Activated naive CD8-positive, alpha-beta T cell treated with anti-CD3 and anti-CD28 coated beads, Interleukin-2, amount 10 ng/mL, durations not matched to agents 7 days and 5 days (primary cell): ENCODE measurements at places on chromosomes 11 and 22.

GRCh38 chr22:22849640-22850610 is 37.7 kb upstream of the IGLL5 start:
- no peak for DNase-seq

- DNase-seq = no peak
These were observed 2.0 kb downstream of the CREB3L1 start for GRCh38 chr11:46279126-46280099.

DNA sequence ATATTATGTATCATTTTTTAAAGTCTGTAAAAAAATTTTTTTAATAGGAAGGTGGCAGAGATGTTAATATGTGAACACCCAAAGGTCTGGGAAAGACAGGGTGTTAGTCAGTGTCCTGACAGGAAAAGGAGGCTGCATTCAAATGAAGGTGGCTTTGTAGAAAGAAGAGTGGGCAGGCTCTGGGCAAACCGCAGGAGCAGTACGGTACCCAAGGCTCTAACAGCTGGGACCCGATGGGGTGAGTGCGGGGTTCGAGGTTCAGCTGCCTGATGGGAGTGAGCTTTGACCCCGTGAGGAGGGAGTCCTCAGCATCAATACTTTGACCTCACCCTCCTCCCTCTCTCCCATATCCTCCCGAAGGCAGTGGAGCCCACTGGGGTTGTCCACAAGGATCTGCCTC is 142.5 kb downstream of the C11orf91 start:
- DNase-seq = no peak

- no peak for DNase-seq
These were observed 1.2 kb upstream of the SLN start for GRCh38 chr11:107713009-107713408.

DNA sequence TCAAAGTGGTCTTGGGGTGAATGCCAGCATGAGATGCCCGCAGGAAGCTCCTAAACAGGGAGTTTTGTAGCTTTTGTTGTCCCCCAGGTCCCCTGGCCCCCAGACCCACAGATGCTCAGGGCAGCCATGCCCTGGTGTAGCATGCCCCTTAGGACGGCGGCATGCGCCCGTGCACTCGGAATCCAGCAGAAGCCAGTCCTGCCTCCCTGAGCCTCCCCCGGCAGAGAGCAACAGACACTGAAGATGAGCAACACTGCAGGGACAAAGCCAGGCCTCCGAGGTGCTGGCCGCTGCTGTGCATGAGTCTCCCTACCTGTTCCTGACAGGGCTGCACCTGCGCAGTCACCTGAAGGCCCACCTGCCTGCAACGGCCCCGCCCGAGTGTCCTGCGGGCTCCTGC is 59.1 kb downstream of the TRMU start:
- DNase-seq = no peak

DNA sequence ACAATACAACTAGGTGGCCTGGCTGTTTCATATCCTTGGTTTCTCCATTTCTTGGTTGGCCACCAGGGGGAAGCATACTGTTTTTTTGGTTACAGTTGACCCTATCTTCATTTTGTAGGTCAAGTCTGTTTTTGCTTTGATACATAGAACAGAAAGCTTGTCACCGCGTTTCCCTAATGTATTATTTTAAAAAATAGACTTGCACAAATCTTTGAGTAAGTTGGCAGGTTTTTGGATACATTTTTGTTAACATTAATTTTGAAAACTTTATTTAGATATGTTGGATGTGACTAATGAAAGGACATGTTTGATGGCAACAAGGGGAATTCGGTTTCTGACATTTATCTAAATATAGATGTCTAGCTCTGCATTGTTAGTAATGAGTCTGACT is 3.0 kb downstream of the NCR3LG1 start:
- DNase-seq = no peak

DNA sequence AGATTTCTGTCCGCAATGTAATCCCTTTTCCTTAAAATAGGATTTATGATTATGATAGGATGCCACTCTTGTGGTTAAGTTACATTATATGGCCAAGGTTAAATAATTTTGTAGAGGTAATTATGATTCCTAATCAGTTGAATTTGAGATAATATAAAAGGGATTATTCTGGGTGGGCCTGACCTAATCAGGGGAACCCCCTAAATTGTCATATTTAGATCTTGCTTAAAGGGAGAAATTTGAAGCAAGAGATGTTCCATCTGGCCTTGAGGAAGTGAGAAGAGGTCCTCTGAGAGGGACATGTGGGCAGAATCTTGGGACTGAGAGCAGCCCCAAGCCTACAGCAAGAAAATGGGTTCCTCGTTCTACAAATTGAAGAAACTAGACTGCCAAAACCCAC is 1550.1 kb upstream of the TENM4 start:
- DNase-seq = no peak

DNA sequence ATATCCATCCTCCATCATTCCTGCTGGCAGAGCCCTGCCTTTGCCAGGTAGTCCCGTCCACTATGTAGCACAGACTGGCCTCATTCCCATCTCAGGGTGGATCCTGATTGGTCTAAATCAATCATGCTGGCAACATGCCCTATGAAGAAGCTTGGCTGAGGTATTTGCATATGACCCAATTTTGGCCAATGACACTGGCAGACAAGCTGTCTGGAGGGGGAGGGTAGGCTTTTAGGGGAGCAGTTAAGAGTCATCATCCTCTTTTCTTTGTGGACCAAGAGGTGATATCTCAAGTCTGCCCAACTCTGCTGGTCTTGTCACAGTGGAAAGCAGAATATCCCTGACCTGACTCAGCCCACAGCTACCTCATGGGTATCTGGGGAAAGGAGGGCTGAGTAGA is 5.1 kb downstream of the CCDC89 start:
- no peak for DNase-seq

DNA sequence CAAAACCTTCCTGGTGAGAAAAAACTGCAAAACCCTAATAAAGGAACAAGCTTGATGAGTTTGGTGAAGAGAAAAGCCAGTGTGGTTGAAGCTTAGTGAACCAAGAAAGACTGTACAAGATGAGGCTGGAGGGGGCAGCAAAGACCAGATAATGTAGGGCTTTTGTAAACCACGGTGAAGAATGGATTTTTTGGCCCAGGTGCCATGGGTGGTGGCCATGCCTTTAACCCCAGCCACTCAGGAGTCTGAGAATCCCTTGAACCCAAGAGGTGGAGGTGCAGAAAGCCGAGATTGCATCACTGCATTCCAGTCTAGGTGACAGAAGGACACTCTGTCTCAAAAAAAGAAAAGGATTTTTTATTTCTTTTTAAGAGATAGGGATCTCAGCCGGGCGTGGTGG is 5.0 kb upstream of the ZDHHC5 start:
- no peak for DNase-seq

DNA sequence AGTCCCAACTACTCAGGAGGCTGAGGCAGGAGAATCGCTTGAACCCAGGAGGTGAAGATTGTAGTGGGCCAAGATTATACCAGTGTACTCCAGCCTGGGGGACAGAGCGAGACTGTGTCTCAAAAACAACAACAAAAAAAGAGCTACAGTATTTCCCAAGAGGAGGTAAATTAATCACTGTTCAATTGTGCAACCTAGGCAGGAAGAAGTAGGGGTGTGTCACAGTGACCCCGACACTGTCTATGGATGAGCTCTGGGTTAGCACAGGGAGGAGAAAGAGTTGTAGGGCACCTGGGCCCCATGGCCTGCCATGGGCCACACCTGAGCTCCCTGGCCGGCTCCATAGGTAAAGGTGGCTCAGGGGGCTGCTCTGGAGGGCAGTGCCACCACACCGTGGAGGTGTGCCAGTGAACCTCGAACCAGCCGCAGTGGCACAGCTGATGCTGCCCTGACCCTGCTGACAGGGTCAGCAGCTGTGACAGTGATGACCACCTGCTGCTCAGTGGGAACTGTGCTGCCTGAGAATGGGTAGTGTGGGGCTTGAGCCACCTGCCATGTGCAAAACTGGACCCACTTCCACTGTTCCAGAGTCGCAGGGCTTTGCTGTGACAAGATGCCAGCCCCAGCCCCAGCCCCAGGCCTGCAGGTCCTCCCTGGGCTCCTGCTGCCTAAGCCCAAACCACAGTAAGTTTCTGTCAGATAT is 84.0 kb upstream of the PITPNB start:
- DNase-seq = no peak

GRCh38 chr11:108975641-108976071 is 310.8 kb downstream of the DDX10 start:
- no peak for DNase-seq

GRCh38 chr22:29391546-29391945 is 3.2 kb upstream of the AP1B1 start:
- DNase-seq = no peak

- DNase-seq = no peak
These were observed 14.3 kb downstream of the TRIM22 start for GRCh38 chr11:5703741-5704536.

DNA sequence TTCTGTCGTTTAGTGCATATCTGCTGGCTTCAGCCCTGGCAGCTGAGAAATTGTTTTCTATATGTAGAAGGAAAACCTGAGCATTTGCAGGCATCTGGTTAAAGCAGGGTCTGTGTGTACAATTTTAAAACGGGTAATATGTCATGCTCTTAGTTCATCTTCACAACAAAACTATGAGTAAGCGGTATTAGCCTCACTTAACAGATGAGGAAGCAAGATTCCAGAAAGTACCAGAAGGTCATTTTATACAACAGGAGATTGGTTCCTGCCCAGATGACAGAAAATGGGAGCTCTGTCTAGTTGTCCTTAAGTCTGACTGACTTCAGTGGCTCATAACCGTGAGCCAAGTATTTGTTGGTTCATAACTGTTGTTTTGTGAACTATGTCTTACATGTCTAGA is 1.1 kb downstream of the TIMM10B start:
- no peak for DNase-seq

DNA sequence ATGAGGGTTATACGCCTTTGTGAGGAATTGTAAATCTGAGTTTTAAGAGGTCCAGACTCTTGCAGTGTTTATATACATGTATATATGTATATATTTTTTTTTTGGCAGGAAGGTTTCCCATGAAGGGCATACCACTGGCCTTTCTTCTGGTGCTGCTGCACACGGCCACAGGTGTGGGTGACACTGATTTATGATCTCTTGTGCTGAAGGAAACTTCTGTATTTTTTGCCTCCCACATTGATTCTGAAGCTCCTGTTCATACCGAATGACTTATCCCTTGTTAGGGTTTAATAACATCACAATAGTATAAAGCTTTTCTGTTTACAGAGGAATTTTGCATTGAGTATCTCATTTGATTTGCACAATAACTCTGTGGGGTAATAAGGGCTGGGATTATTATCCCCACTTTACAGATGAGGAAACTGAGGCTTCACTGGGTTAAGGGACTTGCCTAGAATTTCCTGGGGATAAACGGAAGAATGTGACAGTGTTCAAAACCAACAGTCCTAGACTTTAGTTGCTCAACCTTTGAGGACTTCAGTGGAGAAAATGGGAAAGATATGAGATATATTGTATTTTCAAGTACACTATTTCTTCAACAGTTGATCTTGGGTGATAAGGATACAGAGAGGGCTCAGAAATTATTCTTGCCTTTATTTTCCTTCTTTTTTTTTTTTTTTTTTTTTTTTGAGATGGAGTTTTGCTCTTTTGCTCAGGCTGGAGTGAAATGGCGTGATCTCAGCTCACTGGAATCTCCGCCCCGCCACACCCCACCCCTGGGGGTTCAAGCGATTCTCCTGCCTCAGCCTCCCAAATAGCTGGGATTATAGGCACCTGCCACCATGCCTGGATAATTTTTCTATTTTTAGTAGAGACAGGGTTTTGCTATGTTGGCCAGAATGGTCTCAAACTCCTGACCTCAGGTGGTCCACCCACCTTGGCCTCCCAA is 70.1 kb downstream of the MICAL2 start:
- DNase-seq = no peak

DNA sequence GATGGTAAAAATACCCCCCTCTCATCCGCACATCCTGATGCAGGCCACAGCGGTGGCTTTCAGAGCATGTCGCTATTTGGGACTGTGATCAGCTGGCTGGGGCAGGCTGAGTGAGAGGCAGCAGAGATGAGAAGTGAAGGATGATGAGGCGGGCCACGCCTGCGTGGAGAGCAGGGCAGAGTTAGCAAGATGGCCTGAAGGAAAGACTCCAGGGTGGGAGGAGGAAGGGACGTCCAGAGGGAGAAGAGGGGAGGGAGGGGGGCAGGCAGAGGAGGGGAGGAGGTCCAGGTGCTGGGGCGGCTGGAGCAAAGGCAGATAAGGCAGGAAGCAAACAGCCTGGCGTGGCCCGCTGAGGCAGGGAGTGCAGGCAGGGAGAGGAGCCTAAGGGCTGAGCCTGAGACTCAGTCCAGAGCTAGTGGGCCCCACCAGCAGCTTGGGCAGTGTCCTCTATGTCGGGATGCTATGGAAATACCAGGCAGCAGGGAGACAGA is 29.1 kb downstream of the LRFN4 start:
- no peak for DNase-seq

GRCh38 chr22:25203082-25203481 is 3.4 kb downstream of the CRYBB3 start:
- DNase-seq = no peak

DNA sequence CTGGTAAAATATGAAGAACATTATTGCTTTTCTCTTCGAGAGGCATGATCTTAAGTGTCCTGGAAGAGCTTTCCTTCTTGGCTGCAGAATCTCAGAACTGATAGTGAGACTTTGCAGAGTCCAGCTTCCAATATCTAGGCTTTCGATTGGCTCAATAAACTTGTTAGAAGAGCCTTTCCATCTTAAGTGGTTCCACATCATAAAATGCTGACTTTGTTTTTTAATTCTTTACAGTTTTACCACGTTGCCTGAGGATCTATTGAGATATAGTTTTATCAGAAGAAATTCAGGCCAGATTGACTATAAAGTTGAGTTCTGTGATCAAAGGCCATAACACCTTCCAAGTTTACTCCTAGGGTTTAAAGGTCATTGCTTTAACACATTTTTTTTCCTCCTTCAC is 15.6 kb upstream of the DNAJB7 start:
- DNase-seq = no peak

DNA sequence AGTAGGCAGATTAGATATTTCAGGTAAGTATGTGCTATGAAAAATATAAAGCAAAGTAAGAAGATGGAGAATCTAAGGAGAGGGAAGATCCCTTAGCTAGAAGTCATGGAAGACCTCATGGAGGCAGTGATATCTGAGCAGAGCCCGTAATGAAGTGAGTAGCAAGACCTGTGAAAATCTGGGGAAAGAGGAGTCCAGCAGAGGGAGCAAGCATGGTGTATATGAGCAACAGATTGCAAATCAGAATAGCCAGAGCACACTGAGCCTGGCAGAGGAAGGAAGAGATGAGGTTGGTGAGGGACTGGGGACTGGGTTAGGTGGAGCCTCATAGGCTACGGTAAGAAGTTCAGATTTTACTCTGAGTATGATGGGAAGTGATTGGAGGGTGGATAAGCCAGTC is 9.4 kb downstream of the LHFPL7 start:
- no peak for DNase-seq
